ENCODE measurements at places on chromosomes 3 and 15. TPM values are rescaled to one million over a fixed set of nuclear protein-coding genes. Genes with fewer than 3 reads are reported as not detected.

GRCh38 chr15:72285927-72286516 lies 13.7 kb upstream of the PARP6 start:
- H3K27ac ChIP-seq = no peak overlapping the region
- no peaks in the 10 kb centered on the region for H3K36me3 ChIP-seq
- H3K4me1 ChIP-seq = no peaks in the 10 kb centered on the region
- no peaks in the 10 kb centered on the region for H3K27me3 ChIP-seq
- H3K4me3 ChIP-seq = no peak overlapping the region

GRCh38 chr15:79064496-79064895 lies 26.1 kb downstream of the RASGRF1 start:
- no peak overlapping the region for H3K4me3 ChIP-seq
- DNase-seq = no peak
- no peak overlapping the region for H3K27ac ChIP-seq
- peaks cover 38% of the 10 kb centered on the region for H3K27me3 ChIP-seq

DNA sequence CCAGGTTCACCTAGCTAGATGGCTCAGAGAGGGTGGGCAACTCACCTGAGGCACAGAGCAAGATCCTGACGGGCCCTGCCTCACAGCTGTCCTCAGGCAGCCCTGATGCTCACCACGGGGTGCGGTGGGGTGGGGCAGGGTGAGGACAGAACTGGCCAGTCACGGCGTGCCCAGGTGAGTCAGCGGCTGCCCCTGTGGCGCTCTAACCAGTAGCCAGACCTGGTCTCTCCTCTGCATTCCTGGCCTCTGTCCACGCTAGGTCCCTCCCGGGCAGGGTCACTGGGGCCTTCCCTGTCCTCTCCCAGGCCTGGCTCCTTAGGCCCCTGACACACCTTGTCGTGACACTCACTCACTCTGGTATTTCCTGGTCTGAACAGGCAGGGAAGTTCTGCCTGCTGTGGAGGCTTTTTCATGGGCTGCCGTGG lies 901 bp downstream of the ALS2CL start:
- peaks cover 18% of the 10 kb centered on the region for H3K36me3 ChIP-seq
- DNase-seq = no peak
- no peaks in the 10 kb centered on the region for H3K27me3 ChIP-seq

- H3K27ac ChIP-seq = peak overlapping the region; percentile 70
- peak; percentile 37 for DNase-seq
- H3K27me3 ChIP-seq = no peaks in the 10 kb centered on the region
- H3K36me3 ChIP-seq = no peaks in the 10 kb centered on the region
These were observed 36.8 kb upstream of the TSPAN3 start for GRCh38 chr15:77107531-77108355.

- no peaks in the 10 kb centered on the region for H3K27me3 ChIP-seq
- no peak for DNase-seq
- H3K4me1 ChIP-seq = peaks cover 11% of the 10 kb centered on the region
- no peak overlapping the region for H3K27ac ChIP-seq
- no peaks in the 10 kb centered on the region for H3K36me3 ChIP-seq
These were observed 38.8 kb downstream of the PRKCD start for GRCh38 chr3:53199834-53200233.

- H3K4me1 ChIP-seq = peaks cover 13% of the 10 kb centered on the region
- no peak overlapping the region for H3K27ac ChIP-seq
- H3K27me3 ChIP-seq = no peaks in the 10 kb centered on the region
- H3K36me3 ChIP-seq = peaks cover 60% of the 10 kb centered on the region
These were observed 215.1 kb downstream of the ITPR1 start for GRCh38 chr3:4708230-4708629.

DNA sequence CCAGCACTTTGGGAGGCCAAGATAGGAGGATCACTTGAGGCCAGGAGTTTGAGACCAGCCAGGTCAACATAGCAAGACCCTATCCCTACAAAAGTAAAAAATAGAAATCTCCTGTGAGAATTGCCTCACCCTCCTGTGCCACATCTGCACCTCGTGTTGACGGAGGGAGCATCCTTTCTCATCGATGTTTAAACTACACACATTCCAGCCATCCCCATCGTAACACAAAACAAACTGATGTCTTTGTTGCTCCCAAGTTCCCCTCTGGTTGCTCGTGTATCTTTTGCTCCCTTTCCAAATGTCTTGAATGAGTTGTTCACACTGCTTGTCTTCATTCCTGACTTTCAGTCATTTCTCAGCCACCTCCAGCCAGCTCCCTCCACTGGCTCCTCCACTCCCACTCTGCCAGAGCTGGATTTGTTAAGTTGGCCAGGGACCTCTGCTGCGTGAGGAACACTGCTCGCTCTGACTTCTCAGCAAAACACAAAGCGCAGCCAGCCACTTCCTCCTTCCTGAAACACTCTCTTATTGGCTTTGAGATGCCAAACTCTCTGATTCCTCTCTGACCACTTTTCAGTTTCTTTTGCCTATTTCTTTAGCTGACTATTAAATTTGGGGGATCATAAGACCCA lies 53.6 kb upstream of the ATP13A3 start:
- H3K4me3 ChIP-seq = no peak overlapping the region
- H3K36me3 ChIP-seq = no peaks in the 10 kb centered on the region
- no peaks in the 10 kb centered on the region for H3K27me3 ChIP-seq
- H3K4me1 ChIP-seq = peaks cover 13% of the 10 kb centered on the region

DNA sequence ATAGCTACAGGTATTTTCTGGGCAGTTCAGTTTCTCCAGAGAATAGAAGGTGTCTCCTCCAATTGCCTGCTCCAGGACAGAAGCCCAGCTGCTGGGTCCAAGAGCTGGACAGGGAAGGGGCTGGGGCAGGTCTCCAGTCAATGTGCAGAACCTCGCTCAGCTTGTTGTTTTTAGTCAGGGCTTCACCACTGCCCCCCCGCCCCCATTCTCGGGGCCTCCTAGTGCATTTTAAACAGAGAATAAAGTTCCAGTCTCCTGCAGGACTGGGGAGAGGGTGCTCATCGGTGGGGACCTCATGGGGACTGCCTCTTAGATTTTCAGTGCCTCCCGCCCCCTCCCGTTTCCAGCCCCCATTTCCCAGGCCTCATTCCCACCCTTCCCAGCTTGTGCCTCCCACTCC lies 216.6 kb downstream of the XXYLT1 start:
- no peaks in the 10 kb centered on the region for H3K27me3 ChIP-seq
- no peak overlapping the region for H3K4me3 ChIP-seq
- no peaks in the 10 kb centered on the region for H3K36me3 ChIP-seq
- H3K27ac ChIP-seq = no peak overlapping the region
- H3K4me1 ChIP-seq = peaks cover 11% of the 10 kb centered on the region

GRCh38 chr15:70182858-70183695 lies 85.4 kb upstream of the TLE3 start:
- no peaks in the 10 kb centered on the region for H3K4me1 ChIP-seq
- no peak for DNase-seq
- no peaks in the 10 kb centered on the region for H3K36me3 ChIP-seq
- H3K4me3 ChIP-seq = no peak overlapping the region
- no peak overlapping the region for H3K27ac ChIP-seq

GRCh38 chr3:38154625-38155255 lies 10.6 kb upstream of the OXSR1 start:
- H3K27me3 ChIP-seq = no peaks in the 10 kb centered on the region
- H3K4me3 ChIP-seq = no peak overlapping the region
- no peaks in the 10 kb centered on the region for H3K36me3 ChIP-seq
- no peaks in the 10 kb centered on the region for H3K4me1 ChIP-seq
- DNase-seq = no peak

- DNase-seq = no peak
- no peaks in the 10 kb centered on the region for H3K27me3 ChIP-seq
- no peaks in the 10 kb centered on the region for H3K4me1 ChIP-seq
- no peak overlapping the region for H3K27ac ChIP-seq
These were observed 101.2 kb upstream of the SMAD3 start for GRCh38 chr15:66964111-66964738.

DNA sequence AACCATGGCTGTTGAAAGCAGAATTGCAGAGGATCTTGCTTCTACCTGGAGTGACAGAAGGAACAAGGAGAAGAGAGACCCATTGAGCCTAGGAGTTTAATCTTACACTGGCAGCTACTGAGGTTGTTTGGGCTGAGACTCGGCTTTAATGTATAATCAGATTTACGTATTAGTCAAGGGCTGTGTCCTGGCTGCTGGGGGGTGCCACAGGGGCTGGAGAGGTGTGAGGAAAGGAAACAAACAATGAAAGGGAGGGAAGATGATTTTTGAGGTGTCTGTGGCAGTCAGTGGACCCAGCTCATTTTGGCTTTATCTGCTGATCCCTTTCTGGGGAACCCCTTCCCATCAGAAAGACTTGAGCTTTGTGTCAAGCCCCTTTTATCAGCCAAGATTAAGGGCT lies 95.7 kb downstream of the PRICKLE2 start:
- no peaks in the 10 kb centered on the region for H3K36me3 ChIP-seq
- H3K4me1 ChIP-seq = peaks cover 9% of the 10 kb centered on the region
- no peak for DNase-seq
- H3K27ac ChIP-seq = no peak overlapping the region
- no peaks in the 10 kb centered on the region for H3K27me3 ChIP-seq
- H3K4me3 ChIP-seq = no peak overlapping the region

DNA sequence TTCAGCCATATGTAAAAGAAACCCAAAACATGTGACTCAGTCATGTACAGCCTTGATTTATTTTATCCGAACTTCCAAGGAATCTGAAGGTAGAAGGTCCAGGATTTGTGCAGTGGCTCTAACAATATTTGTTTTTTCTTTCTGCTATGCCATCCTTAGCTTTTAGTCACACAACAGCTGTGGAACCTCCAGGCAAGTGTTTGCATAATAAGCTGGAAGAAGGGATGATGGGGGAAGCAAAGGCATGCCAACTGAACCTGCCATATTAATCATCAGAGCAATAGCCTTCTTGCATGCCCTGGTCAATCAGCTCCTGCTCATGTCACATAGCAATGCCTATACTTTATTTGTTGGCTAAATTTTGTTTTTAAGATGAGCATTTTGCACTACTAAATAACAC lies 444.7 kb upstream of the ARPP21 start:
- H3K4me1 ChIP-seq = no peaks in the 10 kb centered on the region
- DNase-seq = no peak
- H3K27me3 ChIP-seq = no peaks in the 10 kb centered on the region
- H3K36me3 ChIP-seq = no peaks in the 10 kb centered on the region

DNA sequence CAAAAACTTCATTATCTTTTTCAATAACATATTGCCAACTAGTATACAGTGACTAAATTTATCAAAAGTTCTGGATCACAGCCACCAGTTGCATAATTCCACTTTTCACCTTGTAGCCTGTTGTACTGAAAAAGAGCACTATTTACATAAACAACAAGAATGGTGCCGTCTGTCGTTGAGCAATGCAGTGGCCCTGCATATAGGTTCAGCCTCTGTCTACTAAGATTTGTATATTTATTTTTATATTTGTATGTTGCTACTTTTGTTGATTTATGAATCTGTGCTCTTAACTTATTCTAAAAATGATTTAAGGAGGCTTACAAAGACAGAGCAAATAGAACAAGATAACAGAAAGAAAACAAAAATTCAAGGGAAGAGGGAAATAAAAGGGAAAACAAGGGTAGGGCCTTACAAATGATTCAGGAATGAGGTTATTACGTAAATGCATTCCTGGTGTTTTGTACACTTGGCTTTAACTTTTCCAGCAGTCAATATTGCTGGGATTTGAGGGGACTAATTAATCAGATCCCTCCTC lies 257.6 kb upstream of the STT3B start:
- peaks cover 23% of the 10 kb centered on the region for H3K4me1 ChIP-seq
- DNase-seq = no peak
- H3K27me3 ChIP-seq = no peaks in the 10 kb centered on the region
- H3K4me3 ChIP-seq = no peak overlapping the region
- H3K36me3 ChIP-seq = no peaks in the 10 kb centered on the region

DNA sequence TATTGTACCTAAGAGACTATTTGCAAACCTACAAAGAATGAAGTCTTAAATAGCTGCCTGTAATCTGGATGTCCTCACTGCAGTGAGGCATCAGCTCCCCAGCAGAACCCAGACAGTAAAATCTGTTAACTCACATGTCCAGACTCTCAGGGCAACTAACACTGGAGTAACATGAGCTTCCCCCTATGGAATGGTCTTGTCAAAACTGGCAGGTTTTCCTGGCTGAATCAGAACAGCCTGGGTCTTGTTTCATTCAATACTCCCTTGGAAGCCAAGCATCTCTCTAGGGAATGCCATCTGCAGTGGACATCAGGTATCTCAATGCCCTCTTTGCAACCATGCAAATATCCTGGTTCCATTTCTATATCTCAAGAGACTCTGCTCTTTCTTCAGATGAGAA lies 24.4 kb downstream of the PTPN9 start:
- peaks cover 29% of the 10 kb centered on the region for H3K4me1 ChIP-seq
- no peaks in the 10 kb centered on the region for H3K36me3 ChIP-seq
- DNase-seq = no peak
- H3K4me3 ChIP-seq = no peak overlapping the region
- H3K27ac ChIP-seq = no peak overlapping the region

GRCh38 chr15:39456582-39457330 lies 124.1 kb upstream of the THBS1 start:
- H3K4me1 ChIP-seq = peaks cover 31% of the 10 kb centered on the region
- no peaks in the 10 kb centered on the region for H3K36me3 ChIP-seq
- no peak for DNase-seq
- H3K27ac ChIP-seq = no peak overlapping the region
- no peaks in the 10 kb centered on the region for H3K27me3 ChIP-seq

- H3K27me3 ChIP-seq = no peaks in the 10 kb centered on the region
- H3K27ac ChIP-seq = peak overlapping the region; percentile 79
- peaks cover 15% of the 10 kb centered on the region for H3K4me1 ChIP-seq
- H3K36me3 ChIP-seq = no peaks in the 10 kb centered on the region
- no peak overlapping the region for H3K4me3 ChIP-seq
- no peak for DNase-seq
These were observed 33.6 kb upstream of the GALNT15 start for GRCh38 chr3:16140894-16141285.

DNA sequence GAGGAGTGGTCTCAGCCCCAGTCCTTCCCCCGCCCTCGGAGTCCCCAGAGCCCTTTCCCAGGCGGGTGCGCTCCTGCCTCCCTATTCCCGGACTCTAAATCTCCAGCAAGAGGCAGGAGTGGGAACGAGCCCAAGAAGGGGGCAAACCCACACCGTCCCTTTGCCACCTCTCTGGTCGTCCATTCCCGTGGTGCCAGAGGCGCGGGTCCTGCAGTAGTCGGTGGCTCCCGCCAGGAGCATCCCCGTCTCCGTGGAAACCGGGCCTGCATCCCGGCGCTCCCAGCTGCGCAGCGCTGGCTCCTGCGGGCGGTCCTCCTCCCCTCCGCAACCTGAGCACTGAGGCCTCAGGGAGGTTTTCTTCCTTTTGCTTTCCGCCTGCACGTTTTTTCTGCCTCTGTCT lies 44.8 kb downstream of the LHFPL4 start:
- no peak overlapping the region for H3K4me3 ChIP-seq
- H3K27ac ChIP-seq = no peak overlapping the region
- DNase-seq = no peak
- no peaks in the 10 kb centered on the region for H3K36me3 ChIP-seq
- H3K27me3 ChIP-seq = peaks cover 53% of the 10 kb centered on the region

- DNase-seq = no peak
- H3K36me3 ChIP-seq = peaks cover 13% of the 10 kb centered on the region
- H3K4me1 ChIP-seq = peaks cover 6% of the 10 kb centered on the region
- no peak overlapping the region for H3K27ac ChIP-seq
- no peaks in the 10 kb centered on the region for H3K27me3 ChIP-seq
These were observed 15.1 kb downstream of the FAH start for GRCh38 chr15:80167936-80168335.

- H3K4me3 ChIP-seq = no peak overlapping the region
- no peaks in the 10 kb centered on the region for H3K27me3 ChIP-seq
- H3K27ac ChIP-seq = no peak overlapping the region
- no peak for DNase-seq
- peaks cover 40% of the 10 kb centered on the region for H3K4me1 ChIP-seq
- peaks cover 33% of the 10 kb centered on the region for H3K36me3 ChIP-seq
These were observed 22.6 kb downstream of the RARRES1 start for GRCh38 chr3:158709666-158710083.

Gene FAM3D
- 0.16 TPM for total RNA-seq

Gene ACAA1
- total RNA-seq = 120 TPM

Gene SLC25A38
- total RNA-seq = 21.0 TPM

Gene SEC22C
- 23.0 TPM for total RNA-seq

Gene CACNA2D3
- 21.2 TPM for total RNA-seq

Gene ARGFX
- total RNA-seq = not detected

Gene PAK6
- total RNA-seq = 8.2 TPM

Gene RETNLB
- not detected for total RNA-seq

All from left ventricle myocardium inferior (tissue), 1 donor.